Stimulated activated CD4-positive, alpha-beta T cell treated with anti-CD3 and anti-CD28 coated beads, Interleukin-1b, Interleukin-23, amount 100 ng/mL, for 48 hours (primary cell): ENCODE measurements at places on chromosomes 4 and X.

DNA sequence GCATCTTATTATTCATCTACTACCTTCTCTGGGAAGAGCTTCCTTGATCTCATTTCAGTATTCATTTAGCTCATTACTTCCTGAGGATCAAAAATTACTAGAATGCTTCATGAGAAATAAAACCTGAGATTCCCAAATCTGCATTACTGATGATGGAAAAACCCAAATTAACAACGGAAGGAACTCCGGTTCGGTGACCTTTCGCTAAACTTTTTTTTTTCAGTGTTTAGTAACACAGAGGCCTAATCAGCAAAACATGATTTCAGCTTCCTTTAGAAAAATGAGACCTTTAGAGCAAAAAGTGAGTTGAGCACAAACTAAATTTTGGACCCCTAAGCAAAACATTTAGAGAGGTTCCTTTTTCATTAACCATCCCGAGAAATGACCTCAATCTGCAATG lies 229.2 kb downstream of the MAML3 start:
- no peak for DNase-seq

DNA sequence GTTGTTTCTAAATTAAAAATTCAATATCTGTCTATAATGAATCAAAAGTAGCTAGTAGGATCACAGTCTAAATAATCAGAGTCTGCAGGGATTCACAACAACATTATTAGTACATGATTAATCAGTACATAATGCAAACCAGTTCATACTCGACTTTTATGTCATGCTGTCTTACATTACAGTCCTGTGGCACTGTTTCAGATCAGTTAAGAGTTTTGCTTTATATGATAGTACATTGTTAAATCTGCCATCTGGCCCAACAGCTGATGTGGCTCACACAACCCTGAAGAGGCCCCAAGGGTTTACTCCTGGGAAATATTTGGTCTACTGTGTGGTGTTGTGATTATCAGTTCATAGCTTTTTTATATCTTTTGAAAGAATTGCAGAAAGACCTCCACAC lies 247.1 kb upstream of the ETNPPL start:
- no peak for DNase-seq

DNA sequence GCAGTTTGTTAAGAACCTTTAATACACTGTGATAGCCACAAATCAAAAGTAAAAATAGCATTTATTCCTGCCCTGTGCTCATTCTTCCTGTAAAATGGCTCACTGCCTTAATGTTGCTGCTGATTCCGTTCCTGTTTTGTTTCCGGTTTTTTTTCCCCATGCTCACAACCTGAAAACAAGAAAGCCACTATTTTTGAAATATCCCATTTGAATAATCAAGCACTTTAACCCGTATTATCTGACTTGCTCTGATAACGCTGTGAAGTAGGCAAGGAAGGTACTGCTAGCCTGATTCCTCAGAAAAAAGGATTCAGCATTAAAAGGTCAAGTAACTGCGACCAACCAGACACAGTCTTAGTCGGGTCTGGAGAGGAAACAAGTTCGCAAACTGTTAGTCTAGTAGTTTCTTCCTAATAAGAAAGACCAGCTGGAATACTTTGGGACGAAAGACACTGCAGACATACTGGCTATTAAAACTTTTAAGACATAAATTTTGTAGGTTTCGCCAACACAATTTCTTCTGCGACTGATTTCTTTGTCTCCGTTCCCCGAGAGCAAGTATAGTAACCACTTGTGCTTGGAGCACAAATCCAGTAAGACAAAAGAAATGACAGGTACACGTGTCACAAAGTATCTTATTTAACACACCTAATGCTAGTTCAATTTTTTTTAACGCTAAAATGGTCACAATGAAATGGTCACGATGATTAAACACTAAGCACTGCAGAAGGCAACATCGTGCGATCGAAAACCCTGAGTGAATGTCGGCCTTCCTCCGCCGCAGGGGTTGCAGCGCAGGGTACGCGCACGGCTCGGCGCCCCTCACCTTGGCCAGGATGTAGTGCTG lies 802 bp downstream of the COX18 start:
- no peak for DNase-seq

DNA sequence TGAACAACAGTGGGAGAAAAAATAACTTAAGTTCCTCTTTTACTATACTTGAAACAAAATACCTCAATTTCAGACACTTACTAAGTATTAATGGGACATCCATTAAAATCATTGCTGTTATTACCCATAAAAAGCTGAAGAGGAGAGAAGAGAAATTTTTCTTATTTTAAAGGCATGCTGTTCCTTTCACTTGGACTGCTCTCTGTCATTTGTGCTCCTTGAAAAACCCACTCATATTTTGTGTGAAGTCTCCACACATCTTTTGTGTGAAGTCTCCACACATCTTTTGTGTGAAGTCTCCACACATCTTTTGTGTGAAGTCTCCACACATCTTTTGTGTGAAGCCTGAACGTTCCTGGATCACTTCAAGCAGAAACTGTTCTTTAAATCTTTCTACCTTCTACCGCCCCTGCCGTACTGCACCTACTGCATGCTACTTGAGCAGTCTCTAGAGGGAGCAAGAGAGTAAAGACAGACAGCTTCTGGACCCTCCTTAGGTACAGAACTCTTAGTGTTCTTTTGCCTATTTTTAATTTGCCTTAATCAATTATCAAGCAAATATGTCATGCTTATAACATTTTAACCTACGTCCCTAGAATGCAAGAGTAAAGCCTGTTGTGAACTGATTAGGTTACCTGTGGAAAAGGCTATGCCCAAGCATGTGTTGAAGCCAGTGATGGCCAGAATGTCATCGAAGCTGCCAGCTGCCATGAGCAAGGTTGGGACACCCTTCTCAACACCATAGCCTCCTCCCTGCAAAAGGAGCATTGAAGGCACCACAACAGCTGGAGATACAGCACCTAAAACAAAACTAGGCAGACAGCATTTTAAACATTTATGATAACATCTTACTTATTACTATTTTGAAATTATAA lies 27.1 kb upstream of the SLC9B1 start:
- peak; percentile 12 for DNase-seq

- DNase-seq = no peak
These were observed 36.5 kb downstream of the MED14 start for GRCh38 chrX:40698851-40699250.

DNA sequence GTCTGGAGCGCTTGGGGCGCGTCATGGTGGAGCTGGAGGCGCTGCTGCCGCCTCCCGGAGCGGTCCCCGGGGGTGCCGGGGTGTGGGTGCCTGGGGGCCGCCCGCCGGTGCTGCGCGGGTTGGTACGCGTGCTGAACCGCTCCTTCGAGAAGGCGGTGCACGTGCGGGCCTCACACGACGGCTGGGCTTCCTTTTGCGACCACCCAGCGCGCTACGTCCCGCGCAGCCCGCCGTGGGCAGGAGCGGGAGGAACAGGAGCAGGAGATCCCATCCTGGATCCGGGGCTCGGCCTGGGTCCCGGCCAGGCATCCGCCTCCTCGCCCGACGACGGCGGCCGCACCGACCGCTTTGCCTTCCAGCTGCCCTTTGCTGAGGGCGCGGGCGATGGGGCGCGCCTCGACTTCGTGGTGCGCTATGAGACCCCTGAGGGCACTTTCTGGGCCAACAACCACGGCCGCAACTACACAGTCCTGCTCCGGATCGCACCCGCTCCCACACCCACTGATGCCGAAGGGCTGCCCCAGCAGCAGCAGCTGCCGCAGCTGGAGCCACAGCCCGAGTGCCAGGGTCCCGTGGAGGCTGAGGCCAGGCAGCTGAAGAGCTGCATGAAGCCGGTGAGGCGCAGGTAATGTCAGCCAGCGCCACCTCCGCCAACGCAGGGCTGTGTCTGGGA lies 792 bp downstream of the PPP1R3F start:
- no peak for DNase-seq

DNA sequence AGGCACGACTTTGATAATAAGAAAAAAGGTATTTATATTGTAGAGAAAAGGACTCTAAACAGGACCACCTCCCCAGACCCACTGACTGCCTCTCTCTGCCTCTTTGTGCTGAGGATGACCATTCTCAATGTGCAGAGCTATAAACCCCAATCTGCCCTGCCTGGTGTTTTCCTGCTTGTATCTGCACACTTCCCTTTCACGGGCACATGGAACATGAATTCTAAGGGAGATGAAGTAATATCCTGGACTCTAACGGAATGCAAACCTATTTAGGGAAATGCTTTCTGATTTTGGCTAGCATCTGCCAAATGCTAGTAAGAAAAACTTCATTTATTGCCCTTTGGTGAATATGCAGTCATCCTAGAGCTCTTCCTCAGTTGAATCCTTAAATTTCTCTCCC lies 2.4 kb downstream of the DIPK2B start:
- no peak for DNase-seq

GRCh38 chrX:114599305-114599704 lies 15.4 kb downstream of the HTR2C start:
- DNase-seq = no peak

GRCh38 chrX:17759990-17760389 lies 22.7 kb downstream of the SCML1 start:
- no peak for DNase-seq

- no peak for DNase-seq
These were observed 40.8 kb downstream of the SORCS2 start for GRCh38 chr4:7233006-7233580.

DNA sequence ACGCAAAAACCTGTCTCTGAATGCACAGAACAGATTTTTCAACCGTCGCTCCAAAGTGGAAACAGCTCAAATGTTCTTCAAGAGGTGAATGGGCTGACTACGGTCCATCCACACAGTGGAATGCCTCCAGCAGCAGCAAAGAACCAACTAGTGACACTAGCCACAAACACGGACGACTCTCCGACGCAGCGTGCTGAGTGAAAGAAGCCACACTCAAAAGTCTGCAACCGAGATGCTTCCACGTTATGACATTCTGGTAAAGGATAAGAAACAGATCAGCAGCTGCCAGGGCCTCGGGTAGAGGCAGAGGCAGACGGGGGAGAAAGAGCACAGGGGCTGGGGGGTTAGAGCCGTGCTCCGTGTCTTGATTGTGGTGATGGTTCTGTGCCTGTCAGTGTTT lies 125.2 kb downstream of the AFAP1 start:
- no peak for DNase-seq

- no peak for DNase-seq
These were observed 70.2 kb downstream of the SMIM20 start for GRCh38 chr4:25984266-25984665.

GRCh38 chr4:41413670-41414411 lies 124.1 kb upstream of the LIMCH1 start:
- no peak for DNase-seq

GRCh38 chr4:33067221-33067620 lies 2347.1 kb downstream of the PCDH7 start:
- no peak for DNase-seq

DNA sequence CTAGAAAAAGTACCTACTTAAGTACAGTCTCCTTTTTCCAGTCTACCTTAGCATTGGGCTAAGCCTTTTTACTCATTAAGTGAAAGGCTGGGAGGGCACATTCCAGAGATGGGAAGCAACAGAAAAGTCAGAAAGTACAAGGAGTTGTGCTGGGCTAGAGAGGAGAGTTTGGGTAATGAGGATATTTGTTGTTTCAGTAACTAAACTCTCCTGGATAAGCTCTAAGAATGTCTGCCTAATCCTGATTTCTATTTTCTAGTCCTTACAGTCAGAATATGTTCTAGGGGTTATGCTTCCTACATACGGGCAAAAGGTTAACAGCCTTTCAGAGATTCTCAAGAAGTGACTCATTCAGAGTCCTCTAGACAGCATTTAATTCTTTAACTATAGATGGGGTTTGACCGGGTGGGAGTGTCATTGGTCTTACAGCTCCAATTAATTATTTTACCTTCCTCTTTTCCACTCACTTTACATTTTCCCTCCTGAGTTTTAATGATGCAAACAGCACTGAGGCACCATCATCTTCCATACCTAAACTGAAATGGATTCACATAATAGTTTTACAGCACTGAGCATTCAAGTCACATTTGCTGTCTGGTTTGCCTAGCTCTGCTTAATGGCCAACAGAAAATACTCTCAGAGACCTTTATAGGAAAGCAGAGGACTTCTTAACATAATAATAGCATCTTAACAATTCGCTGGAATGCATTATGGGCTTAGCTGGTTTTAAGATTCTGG lies 42.9 kb downstream of the USP26 start:
- no peak for DNase-seq

DNA sequence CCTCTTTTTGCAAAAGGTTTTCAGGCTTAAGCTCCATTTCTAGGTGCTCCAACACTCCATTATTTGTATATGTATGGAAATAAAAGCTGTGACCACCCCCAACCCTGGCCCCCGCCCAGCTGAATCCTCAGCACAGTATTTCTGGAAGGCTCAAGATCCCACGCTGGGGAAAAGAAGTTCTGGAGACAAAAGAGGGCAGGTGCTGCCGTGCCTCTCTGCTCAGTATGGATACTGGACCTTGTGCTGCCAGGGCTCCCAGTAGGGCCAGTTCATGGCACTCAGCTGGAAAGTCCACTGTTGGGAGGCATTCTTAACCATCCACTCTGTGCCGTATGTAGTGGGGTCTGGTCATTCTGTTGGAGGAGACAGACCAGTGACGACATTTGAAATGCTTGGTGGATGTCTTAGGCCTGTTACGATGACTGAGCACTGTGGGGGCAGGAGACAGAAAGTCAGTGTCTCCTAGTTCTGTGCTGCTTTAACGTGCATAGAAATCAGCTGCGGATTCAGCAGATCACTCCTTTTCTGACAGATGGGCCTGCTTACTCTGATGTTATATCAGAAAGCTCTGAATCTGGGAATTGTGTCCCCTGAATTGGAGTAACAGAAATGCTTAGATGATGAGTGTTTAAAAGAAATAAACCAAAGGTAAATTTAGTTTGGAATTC lies 48.4 kb upstream of the MSANTD1 start:
- DNase-seq = no peak

DNA sequence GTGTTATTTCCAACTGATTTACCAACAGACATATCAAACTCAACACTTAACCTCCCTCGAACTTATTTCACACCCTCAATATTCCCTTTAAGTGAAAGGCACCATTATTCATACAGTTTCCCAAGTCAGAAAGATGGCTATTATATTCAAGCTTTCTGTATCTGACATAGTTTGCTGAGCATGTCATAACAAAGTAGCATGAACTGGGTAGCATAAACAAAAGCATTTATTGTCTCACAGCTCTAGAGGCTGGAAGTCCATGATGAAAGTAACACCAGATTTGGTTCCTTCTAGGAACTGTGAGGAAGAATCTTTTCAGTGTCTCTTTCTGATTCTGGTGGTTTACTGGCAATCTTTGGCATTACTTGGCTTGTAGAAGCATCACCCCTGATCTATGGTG lies 1388.6 kb downstream of the TECRL start:
- no peak for DNase-seq

GRCh38 chrX:119410027-119410819 lies 11.1 kb downstream of the SLC25A43 start:
- no peak for DNase-seq

DNA sequence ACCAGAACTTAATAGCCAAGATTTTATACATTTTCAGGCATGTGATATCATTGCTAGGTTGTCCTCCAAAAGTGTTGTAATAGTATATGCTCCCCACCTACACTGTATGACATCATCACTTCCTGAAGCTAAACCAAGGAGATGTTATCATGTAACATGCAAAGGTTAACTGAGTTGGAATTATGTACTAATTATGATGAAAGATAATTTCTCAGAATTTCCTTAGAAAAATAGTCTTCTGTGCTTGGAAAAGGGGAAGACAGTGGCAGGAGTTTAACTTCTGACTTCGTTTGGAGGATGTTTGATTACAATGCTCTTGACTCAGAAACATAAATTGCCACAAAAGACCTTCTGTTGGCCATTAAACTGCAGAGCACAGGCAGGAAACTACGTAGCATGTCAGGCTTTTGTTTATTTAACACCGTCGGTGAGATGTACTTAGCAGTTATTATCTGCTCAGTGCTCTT lies 83.6 kb upstream of the GUCY1A1 start:
- no peak for DNase-seq

- peak; percentile 46 for DNase-seq
These were observed 329 bp downstream of the TBC1D14 start for GRCh38 chr4:6909970-6910339.

- DNase-seq = no peak
These were observed 25.5 kb upstream of the ZNF330 start for GRCh38 chr4:141195095-141195707.
